ENCODE measurements at places on chromosomes 13 and 19. TPM values are rescaled to one million over a fixed set of nuclear protein-coding genes. Genes with fewer than 3 reads are reported as not detected.

LMTK3 gene
- total RNA-seq = 8.3 TPM

TSSK6 gene
- 4.5 TPM for total RNA-seq

POSTN gene
- not detected for total RNA-seq

EGLN2 gene
- total RNA-seq = 58.9 TPM

NLRP12 gene
- total RNA-seq = 0.12 TPM

Data from PC-3 (cell line).